ENCODE measurements at places on chromosomes 1 and 21.

DNA sequence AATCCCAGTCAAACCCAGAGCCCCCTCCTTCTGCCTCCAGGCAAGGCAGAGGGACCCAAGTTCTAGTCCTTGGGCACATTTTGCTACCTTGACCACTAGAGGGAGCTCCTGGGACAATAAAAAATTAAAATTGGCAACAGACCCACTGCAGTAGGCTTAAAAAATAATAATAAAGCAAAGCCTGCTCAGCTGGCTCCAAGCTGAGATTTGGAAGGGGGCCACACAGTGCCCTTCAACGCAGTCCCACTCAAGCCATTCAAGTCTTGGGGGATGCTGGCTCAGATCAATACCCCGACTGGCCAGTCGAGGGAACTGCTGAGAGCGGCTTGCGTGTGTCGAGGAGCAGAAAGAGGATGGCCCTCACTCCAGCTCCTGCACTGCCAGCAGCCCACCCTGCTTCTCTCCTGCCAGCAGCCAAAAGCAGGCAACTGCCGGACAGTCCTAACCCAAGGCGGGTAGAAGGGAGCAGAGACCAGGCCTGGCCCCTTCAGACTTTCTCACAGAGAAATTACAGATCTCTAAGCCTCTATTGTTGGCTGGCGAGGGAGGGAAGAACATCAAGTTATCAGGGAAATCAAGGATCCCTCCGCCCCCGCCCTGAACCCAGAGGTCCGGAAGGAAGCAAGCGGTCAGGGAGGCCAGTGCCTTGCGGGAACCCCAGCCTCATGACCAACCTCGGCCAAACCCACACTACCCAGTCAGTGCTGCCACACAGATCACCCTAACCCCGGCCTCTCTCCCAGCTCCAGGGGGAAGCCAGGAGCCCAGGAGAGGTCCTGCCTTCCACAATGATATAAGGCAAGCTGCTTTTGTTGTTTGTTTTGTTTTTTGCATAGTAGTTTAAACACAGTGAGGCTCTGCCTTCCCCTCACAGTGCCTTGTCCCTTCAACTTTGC, 4.9 kb upstream of the ALDH4A1 start:
- DNase-seq: peak; percentile 51

DNA sequence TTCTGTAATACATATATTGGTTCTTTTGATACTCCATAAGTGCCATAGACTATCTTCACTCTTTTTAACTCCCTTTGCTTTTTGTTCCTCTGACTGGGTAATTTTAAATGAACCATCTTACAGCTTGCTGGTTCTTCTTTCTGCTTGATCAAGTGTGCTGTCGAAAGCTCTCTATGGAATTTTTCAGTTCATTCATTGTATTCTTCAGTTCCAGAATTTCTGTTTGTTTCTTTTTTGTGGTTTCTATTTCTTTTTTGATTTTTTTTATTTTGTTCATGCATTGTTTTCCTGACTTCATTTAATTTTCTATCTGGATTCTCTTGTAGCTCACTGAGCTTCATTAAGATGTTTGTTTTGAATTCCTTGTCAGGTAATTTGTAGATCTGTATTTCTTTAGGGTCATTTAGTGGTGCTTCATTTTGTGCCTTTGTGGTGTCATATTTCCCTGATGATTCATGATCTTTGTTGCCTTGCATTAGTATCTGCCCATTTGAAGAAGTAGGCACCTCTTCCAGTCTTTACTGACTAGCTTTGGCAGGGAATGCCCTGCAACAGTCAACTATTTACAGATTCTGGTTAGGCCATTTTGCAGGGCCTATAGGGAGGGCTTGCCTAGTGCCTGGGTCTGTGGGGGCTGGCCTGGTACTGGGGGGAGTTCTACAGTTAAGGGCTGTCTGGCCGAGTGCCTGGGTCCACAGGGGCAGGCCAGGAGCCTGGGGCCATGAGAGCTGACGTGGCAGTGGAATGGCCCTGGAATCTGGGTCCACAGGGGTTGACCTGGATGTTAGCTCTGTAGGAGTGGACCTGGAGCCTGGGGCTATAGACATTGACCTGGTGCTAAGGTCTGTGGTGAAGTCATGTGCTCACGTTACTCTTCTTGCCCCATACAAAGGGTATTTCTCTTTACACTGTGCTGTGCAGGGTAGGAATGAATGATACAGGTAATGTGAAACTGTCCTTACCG, 89.7 kb downstream of the MAGI3 start:
- DNase-seq: no peak

- no peak for DNase-seq
These were observed 468.1 kb downstream of the RPS6KC1 start for GRCh38 chr1:213519098-213519497.

DNA sequence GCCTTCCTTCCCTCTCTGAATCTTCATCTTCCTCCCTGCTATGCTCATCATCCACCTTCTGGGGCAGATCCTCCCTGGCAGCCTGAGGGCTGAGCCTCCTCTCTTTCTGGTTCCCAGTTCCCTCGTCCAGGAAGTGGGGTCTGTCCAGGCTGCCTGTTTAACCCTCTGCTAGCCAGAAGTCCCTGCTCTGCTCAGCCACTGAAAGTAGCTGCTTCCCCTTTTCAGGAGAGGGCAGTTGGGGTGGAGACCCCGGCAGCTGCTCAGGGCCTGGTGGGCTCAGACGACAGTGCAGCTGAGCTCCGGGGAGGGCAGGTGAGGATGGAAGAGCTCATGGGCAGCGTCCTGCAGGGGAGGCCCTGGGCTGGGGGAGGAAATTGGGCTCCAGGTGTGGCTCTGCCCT, 43.1 kb upstream of the ETV3 start:
- DNase-seq: no peak

- DNase-seq: no peak
These were observed 21.7 kb upstream of the ZBTB21 start for GRCh38 chr21:42031816-42032215.
